NCI-H1436 (cell line): ENCODE measurements at places on chromosomes 4 and X.

GRCh38 chrX:41332408-41333002, 1.5 kb upstream of the DDX3X start:
- no peak for DNase-seq

- no peak for DNase-seq
Measured at GRCh38 chr4:24303926-24304325, 280.4 kb downstream of the DHX15 start.

DNA sequence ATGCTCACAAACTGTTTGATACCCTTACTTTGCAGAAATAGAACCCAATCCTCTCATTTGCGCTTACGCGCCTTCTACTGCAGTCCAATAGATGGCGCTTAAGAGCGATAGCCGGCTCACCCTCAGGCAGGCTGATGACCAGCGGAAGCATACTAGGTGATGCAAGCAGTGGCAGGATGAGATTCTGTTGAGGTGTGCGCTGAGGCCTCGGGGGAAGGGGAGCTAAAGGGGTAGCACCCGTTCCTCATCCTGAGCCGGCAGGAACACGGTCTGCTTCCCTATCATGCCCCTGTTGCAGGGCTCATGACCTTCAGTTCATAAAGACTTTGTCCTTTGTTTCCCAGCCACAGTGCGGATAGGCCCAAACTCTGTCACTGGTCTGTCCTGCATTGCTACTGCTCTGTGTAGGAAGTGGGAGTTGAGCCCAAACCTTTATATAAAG, 628.9 kb downstream of the TLL1 start:
- DNase-seq = no peak

- no peak for DNase-seq
Measured at GRCh38 chr4:100869276-100869675, 351.5 kb upstream of the EMCN start.

GRCh38 chr4:27088491-27088890, 227.8 kb downstream of the STIM2 start:
- DNase-seq = no peak

- DNase-seq = no peak
Measured at GRCh38 chr4:111556141-111556781, 589.0 kb upstream of the FAM241A start.

- DNase-seq = no peak
Measured at GRCh38 chrX:6852869-6853268, 294.6 kb upstream of the STS start.

DNA sequence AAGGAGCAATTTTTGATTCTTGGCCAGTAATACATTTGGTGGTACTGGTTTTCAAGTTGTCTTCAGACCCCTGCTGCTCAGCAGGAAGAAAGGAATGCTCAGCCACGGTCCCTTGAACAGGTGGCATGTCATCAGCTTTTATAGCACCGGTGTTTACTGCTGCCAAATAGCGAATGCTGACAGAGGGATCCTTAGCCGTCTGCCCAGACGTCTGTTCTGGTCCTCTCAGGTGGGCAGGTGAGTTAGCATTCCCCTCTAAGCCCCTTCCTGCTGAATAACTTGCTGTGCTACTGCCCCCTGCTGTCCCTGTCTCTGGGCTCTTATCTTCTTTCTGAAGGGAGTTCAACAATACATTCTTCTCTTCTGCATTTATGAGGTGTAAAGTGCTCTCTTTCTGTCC, 28.4 kb downstream of the BOD1L1 start:
- no peak for DNase-seq

GRCh38 chr4:159487284-159487747, 384.4 kb downstream of the RAPGEF2 start:
- peak; percentile 52 for DNase-seq

- DNase-seq = no peak
Measured at GRCh38 chrX:136810493-136810892, 29.8 kb upstream of the ARHGEF6 start.

DNA sequence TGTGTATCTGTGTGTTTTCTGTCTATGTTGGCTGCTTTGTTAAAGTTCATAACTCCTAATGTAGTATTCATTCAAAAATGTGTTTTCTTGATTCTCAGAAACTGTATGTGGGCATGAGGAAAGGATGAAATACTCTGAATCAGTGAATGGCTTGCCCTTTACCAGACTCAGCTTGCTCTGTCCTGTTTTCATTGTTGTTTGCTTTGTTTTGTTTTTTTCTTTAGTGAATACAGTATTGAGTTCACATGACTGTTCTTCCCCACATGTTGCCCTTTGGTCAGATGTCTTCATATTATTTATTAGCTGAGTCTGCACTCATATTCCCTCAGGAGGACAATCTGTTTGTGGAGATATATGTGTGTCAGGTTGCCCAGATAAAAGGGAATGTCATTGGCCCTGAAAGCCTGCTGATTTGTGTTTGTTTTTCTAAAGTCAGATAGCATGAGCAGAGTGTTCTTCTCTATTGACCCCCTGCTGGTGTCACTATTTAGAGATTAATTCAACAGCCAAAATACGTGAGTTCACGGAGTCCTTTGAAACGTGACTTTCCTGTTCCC, 1184.4 kb downstream of the RPA4 start:
- DNase-seq = no peak

- no peak for DNase-seq
Measured at GRCh38 chr4:136985683-136986082, 546.6 kb downstream of the PCDH18 start.

GRCh38 chr4:125357675-125358074, 42.9 kb downstream of the FAT4 start:
- no peak for DNase-seq

- peak; percentile 35 for DNase-seq
Measured at GRCh38 chr4:78517050-78517652, 34.4 kb upstream of the ANXA3 start.

- no peak for DNase-seq
Measured at GRCh38 chr4:141074098-141074878, 59.0 kb downstream of the RNF150 start.

DNA sequence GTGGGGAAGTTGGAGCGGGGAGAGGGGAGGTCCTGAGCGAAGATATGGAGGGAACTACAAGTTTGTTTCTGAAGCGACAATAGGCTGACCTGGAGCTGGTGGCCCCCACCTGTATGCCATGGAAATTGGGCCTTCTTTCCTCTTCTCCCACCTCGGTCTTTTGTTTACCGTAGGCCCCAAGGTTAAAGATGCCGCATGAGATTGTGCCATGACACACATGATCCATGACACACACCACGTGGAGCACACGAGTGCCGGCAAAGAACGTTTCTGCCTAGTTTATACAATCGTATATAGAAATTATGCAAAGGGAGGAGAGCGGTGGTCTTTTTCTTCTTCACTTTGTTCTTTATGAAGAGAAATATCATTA, 408 bp downstream of the TMEM33 start:
- DNase-seq = no peak

- DNase-seq = no peak
Measured at GRCh38 chr4:13988353-13989305, 361.1 kb upstream of the BOD1L1 start.

DNA sequence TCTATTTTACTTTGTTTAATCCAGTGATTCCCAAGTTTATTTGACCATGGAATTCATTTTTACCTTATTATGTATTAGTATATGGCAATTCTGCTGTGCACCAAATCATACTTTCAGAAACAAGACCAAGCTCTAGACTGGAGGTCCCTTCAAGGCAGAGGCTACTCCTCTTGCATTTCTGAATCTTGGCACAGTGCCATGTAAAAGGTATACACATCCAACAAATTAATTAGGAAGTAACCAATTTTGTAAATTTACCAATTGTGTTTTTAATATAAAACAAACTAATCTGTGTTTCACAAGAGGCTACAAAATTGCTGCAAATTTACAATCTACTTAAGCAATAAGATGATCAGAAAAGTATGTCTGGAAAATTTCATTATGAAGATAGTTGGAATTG, 712.2 kb upstream of the HS3ST1 start:
- no peak for DNase-seq

GRCh38 chr4:16261313-16261878, 35.1 kb upstream of the TAPT1 start:
- no peak for DNase-seq

DNA sequence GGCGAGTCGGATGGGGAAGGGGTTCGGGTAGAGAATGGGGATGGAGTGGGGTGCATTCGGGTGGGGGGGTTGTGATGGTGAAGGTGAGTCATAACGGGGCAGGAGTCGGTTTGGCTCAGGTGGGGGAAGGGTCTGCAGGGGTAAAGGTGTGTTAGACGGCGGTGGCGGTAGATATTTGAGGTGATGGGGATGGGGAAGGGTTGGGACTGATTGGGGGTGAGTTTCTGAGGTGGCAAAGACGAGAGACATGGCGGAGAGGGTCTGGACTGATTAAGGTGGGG, 738 bp downstream of the SYP start:
- no peak for DNase-seq

DNA sequence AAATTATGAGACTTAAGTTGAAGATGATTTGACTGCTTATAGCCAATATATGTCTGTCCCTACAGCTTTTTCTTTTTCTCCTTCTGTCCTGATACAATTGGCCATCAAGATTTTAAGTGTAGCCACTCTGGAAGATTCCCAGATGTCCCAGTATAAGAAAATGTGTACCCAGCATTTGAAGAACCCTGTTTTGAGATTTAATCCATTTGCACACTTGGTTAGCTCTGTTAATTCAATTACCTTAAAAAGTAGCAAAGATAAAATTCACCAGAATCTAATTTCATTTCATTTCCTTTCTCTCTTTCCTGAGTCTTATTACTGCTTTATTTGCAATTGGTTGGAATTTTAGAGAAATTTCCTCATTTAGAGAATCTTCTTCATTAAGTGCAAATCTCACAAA, 81.4 kb downstream of the DDIT4L start:
- no peak for DNase-seq

DNA sequence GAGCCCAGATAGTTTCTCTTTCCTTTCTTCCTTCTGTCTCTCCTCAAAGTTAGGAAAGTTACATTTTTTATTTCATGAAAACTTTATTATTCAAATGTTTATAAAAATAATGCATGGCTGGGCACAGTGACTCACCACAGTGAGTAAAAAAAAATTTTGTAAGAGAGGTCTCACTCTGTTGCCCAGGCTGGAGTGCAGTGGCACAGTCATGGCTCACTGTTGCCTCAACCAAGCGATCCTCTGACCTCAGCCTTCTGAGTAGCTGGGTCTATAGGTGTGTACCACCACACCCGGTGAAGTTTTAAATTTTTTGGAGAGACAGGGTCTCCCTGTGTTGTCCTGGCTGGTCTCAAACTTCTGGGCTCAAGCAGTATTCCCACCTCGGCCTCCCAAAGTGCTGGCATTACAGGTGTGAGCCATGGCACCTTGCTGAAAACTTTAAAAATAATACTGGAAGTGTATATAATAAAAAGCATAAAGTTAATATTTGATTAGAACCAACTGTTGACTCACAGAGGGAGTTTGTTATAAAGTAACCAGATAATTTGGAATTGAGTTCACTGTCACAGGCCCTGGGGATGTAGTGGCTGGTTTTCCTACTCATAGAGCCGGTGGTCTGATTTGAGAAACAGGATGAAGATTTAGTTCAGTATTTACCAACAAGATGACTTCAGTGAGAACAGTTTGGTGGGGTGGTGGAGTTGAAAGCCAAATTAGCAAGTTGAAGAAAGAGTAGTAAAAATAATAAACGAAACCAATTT, 18.0 kb downstream of the CMC4 start:
- no peak for DNase-seq

GRCh38 chrX:69257499-69258127, 92.4 kb upstream of the PJA1 start:
- DNase-seq = no peak

- no peak for DNase-seq
Measured at GRCh38 chrX:13360146-13360545, 40.3 kb upstream of the ATXN3L start.

- no peak for DNase-seq
Measured at GRCh38 chrX:21972046-21972445, 31.5 kb downstream of the SMS start.

DNA sequence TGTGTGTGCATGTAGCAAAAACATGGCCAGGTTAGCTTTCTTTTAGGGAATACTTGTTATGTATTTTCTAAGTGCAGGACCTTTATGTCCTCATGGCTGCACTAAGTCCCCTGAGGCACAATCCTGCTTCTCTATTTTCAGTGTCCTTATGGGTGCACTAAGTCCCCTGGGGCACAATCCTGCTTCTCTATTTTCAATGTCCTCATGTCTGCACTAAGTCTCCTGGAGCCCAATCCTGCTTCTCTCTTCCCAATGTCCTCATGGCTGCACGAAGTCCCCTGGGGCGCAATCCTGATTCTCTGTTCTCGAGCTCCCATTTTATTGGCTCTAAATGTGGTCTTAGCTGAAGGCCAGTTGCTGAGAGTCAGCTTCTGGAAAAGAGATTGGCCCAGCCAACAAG, 49.7 kb upstream of the GPRIN3 start:
- no peak for DNase-seq

DNA sequence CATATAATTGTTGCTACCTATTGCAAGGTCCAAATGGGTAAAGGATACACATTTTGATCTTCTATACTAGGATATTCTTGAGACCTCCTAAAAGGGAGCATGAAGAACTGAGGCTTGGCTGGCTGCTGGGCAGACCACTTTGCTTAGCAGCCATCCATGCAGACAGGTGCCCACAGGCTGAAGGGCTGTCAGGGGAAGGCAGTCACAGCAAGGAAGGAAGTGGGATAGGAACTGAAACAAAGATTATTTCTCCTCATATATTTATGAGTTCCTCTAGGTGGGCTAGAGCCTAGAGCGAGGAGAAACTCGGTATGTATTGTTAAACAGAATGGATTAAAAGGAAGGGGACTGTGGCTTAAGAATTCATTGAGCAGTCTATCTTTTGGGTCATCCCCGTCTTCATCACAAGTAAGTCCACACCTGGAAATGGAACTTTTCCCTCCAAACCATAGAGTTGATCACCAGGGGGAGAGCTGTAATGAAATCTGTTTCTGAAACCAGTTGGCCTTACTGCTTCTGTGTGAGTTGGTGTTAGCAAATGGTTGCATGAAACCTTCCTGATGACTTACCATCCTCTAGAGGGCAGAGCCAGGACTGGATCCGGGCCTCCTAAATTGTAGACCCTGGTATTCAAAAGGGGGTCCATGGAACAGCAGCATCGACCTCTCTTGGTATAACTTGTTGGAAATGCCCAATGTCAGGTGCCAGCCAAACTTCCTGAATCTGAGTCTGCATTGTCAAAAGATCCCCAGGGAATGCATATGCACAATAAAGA, 42.3 kb downstream of the AFF2 start:
- no peak for DNase-seq

GRCh38 chr4:159273141-159273438, 170.2 kb downstream of the RAPGEF2 start:
- no peak for DNase-seq
